Stimulated activated CD8-positive, alpha-beta memory T cell treated with anti-CD3 and anti-CD28 coated beads, Interleukin-7, amount 100 ng/mL, for 48 hours (primary cell): ENCODE measurements at places on chromosomes 1 and 21.

DNA sequence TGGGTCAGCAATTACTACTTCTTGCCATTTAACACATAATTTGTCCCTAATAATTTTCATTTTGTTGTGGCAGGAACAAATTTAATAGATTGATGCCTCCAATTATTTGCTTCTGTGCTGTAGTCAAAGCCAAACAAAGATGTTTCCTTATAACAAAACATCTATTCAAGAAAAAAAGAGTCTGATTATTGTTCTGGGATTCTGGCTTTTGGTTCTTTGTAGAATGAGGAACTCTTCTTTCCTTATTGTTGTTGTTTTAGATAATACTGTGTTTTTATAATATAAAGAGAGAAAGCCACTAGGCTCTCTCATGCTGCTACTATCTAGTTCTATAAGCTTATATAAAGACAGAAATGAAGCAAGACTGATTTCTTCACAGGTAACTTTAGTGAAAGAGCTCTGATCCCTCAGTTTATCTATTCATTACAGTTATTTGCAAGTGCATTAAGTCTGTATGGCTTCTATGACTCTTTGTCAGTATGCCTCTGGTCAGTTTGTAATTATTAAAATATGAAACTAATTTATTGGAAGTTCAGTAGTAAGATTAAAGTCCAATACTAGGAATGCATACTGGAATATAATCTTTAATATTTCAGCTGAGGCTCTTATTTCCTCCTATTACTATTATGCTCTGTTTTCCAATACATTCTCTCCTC, 37.4 kb downstream of the PRKACB start:
- DNase-seq, result no peak

- DNase-seq, result no peak
Measured at GRCh38 chr1:107952989-107953388, 12.0 kb downstream of the VAV3 start.

- DNase-seq, result no peak
Measured at GRCh38 chr1:153277852-153278251, 18.4 kb downstream of the LORICRIN start.

GRCh38 chr1:8352886-8353785, 35.2 kb downstream of the SLC45A1 start:
- no peak for DNase-seq
